ENCODE measurements at places on chromosomes 2 and 18. TPM values are rescaled to one million over a fixed set of nuclear protein-coding genes. Genes with fewer than 3 reads are reported as not detected.

GRCh38 chr2:111199840-111200239, 79.1 kb downstream of the BCL2L11 start:
- peak; percentile 5 for DNase-seq
- no peaks in the 10 kb centered on the region for H3K36me3 ChIP-seq
- H3K4me3 ChIP-seq, result no peak overlapping the region
- no peak overlapping the region for H3K27ac ChIP-seq
- H3K4me1 ChIP-seq, result peaks cover 5% of the 10 kb centered on the region

- H3K27me3 ChIP-seq, result no peaks in the 10 kb centered on the region
- peaks cover 10% of the 10 kb centered on the region for H3K36me3 ChIP-seq
- peak overlapping the region; percentile 7 for H3K27ac ChIP-seq
- DNase-seq, result no peak
Measured at GRCh38 chr2:96556441-96557330, 20.1 kb downstream of the ARID5A start.

DNA sequence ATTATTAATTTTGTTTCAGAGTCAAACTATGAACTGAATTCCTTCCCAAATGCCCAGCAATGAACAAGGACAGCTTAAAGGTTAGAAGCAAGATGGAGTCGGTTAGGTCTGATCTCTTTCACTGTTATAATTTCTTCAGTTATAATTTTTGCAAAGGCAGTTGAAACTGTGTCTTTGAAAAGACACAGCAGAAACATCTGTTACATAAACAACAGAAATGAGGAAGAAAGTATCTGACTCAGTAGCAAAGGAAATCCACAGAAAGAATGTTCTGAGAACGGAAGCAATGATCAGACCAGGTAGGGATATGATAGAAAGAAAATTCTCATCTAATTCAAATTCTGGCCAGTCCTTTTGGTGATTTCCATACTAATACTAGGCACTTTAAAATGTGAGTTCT, 5.2 kb upstream of the RMC1 start:
- H3K4me3 ChIP-seq, result no peak overlapping the region
- H3K27me3 ChIP-seq, result no peaks in the 10 kb centered on the region
- no peaks in the 10 kb centered on the region for H3K36me3 ChIP-seq
- no peak for DNase-seq
- no peak overlapping the region for H3K27ac ChIP-seq

DNA sequence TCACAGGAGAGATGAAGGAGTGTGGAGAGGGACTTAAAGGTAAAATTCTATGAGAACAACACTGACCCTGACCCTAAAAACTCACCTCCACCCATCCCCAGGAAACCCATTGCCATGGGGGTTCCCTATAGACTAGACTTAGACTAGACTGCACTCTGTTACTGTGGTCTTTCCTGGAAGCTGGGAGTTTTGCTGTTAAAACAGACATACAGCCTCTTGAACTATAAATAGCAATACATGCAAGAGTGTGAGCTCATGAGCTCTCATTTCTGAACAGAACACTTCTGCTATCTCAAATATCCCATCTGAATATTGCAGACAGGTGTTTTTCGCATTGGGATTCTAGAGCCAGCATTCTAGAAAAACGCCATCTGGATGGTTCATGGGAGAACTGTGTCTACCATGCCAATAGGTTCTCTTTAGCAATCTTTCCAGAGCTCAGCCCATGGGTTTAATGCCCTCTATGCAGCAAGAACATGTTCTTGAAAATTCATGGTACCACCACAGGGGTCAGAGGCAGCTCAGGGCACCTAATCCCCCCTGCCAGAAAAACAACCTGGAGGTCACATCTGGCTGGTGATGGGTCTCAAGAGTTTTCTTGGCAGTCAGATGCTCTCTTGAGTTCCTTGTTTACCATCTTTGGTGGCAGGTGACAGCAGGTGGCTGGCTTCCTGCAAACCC, 51.9 kb downstream of the SLC14A2 start:
- peak overlapping the region; percentile 65 for H3K4me3 ChIP-seq
- H3K36me3 ChIP-seq, result no peaks in the 10 kb centered on the region
- peak overlapping the region; percentile 91 for H3K27ac ChIP-seq
- peaks cover 72% of the 10 kb centered on the region for H3K4me1 ChIP-seq
- peak; percentile 61 for DNase-seq
- H3K27me3 ChIP-seq, result no peaks in the 10 kb centered on the region

The KCTD1 gene
- 3.0 TPM for total RNA-seq

Data from activated CD8-positive, alpha-beta T cell treated with anti-CD3 and anti-CD28 coated beads, Interleukin-2, amount 10 ng/mL, durations not matched to agents 7 days and 5 days (primary cell).